ENCODE measurements at places on chromosomes 4 and X. TPM values are rescaled to one million over a fixed set of nuclear protein-coding genes. Genes with fewer than 3 reads are reported as not detected.

Gene DDX53
- total RNA-seq, result not detected

Gene CXCL8
- total RNA-seq, result 31.5 TPM

Gene ANKRD50
- total RNA-seq, result 11.7 TPM

Gene DCX
- total RNA-seq, result not detected

Gene DCHS2
- total RNA-seq, result 0.32 TPM

Gene PDLIM3
- 58.5 TPM for total RNA-seq
